ENCODE measurements at places on chromosomes 3 and 15. TPM values are rescaled to one million over a fixed set of nuclear protein-coding genes. Genes with fewer than 3 reads are reported as not detected.

- no peak for DNase-seq
Measured at GRCh38 chr15:70414626-70415025, 316.9 kb upstream of the TLE3 start.

GRCh38 chr3:194447161-194447560 lies 39.6 kb downstream of the ATP13A3 start:
- DNase-seq, result no peak

DNA sequence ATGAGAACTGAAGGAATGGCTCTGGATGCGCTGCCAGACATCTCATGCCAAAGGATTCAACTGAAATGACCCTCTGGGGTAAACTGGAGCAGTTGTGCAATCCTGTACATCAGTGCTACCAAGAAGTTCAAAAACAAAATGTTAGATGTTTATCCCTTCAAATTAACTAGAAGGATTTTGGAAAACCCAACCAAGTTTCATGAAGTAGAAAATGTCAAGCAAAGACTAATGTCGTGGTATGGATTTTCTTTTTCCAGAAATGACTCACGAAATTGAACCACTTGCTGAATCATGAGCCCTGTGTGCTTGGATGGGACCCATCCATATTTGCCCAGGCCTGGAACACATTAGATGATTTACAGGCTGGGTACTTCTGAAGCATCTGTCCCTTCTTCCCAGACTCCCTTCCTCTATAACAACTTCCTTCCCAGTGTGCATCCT lies 101.6 kb downstream of the LRTM1 start:
- no peak for DNase-seq

NDUFB4 gene
- 331 TPM for total RNA-seq

DNA sequence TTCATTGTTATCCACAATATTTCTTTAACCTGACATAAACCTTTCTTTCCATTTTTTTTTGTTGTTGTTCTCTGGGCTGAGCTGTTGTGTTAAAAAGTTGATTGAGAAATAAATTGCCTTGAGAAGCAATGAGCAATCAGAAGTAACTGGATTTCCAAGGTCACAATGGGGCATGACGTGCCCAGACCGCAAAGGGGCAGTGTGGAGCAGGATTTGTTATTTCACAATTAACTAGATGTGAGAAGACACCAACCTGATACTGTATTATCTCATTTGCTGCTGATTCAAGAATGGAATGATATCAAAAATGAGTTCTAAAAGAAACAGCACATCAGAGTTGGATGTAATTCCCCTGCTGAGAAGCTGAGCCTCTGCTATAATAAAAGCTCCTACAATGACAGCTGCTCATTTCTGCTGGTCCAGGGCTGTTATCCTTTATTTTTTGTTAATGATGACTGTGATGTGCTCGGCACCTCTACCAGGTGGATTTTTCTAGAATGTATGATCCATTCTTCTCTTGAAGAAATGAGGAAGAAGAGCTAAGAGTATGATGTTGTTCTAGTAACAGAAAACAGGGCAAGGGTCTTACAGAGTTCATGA lies 28.1 kb downstream of the CPNE4 start:
- DNase-seq, result no peak

FBN1 gene
- total RNA-seq, result 238 TPM

All from esophagus muscularis mucosa (tissue), 4 donors.